A673 (cell line): ENCODE measurements at places on chromosomes 7 and 10.

DNA sequence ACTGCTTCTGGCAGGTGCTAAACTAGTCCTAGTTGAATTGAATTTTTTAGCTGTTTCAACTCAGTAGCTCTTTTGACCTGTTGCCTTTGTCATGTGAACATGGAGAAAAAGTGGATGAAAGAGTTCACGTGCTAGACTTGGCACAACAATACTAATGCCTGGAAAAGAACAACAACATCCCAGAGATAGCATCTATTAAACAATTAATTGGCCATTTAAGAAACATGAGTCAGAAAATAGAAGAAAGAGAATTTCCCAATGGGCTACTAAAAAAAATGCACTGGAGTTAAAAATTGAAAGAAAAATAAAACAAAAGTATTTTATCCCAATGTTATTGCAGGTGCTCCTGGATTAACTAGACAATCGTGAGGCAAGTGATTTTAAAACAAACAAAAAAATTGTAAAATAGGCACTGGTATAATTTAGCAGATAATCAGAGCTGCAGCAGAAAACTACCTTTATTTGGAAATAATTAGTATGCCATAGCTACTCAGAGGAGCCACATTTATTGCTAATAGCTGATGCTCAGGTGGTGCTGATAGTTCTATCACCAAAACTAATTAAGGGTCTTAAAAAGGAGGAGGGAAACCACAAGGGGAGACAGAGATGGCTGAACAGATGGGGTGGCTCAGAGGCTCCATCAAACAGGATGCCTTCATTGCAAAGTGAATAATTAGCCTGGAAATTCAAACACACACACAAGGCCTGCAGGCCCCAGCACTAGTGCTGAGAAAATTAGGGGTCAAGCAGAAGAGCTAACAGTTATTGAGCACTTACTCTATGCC lies 17.6 kb downstream of the CCDC71L start:
- no peak for DNase-seq

DNA sequence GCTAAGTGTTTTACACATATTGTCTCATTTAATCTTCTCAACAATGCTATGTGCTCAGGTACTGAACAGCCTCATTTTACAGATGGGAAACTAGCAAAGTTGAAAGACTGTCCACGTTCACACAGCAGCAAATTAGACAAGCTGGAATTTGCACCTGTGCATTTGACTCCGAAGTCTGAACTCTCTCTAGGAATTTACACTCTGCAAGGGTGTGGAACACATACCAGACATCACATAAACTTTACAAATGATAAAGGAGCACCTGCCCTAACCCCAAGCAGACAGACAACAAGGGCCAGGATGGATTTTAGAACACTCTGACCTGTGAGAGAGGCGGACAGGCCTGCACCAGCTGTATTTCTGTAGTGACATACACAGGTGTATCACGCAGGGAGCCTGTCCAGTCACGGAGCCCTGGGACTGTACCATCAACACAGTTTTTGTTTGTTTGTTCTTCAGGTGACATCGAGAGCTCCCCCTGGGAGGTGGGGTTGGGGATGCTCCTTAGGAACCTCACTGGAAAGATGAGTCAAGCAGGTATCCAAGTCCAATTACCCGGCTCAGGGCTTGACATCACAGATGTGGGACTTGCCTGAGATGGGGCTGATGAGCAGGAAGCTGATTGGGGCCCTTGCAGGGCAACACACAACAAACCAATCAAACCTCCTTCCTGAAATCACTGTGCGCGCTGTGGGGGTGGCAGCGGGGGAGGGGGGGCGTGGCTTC lies 31.0 kb downstream of the MKI67 start:
- DNase-seq = peak; percentile 49

- DNase-seq = no peak
These were observed 3.9 kb downstream of the PIK3AP1 start for GRCh38 chr10:96716390-96716789.

DNA sequence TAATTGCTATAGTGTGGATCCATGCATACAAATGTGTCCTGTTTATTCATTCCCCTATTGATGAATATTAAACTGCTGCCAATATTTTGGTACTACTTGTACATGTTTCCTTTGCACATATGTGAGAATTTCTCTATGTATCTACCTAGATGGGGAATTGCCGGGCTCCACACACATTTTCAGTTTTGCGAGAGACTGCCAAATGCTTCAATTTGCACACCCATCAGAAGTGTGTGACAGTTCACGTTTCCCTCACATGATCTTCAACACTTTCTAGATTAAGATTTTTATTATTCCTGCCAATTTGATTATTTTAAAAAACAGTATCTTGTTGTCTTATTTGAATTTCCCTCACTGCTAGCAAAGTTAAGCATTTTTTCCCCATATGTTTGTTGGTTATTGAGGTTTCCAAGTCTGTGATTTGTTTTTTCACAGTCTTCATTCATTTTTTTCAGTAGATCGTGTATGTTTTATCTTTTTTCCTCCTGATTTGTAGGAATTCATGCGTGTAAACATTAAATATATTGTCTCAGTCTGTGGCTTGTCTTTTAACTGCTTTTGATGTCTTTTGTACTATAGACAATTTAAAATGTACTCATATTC lies 2.4 kb upstream of the KLF14 start:
- DNase-seq = no peak

- no peak for DNase-seq
These were observed 1.9 kb downstream of the BUB3 start for GRCh38 chr10:123156078-123156477.

DNA sequence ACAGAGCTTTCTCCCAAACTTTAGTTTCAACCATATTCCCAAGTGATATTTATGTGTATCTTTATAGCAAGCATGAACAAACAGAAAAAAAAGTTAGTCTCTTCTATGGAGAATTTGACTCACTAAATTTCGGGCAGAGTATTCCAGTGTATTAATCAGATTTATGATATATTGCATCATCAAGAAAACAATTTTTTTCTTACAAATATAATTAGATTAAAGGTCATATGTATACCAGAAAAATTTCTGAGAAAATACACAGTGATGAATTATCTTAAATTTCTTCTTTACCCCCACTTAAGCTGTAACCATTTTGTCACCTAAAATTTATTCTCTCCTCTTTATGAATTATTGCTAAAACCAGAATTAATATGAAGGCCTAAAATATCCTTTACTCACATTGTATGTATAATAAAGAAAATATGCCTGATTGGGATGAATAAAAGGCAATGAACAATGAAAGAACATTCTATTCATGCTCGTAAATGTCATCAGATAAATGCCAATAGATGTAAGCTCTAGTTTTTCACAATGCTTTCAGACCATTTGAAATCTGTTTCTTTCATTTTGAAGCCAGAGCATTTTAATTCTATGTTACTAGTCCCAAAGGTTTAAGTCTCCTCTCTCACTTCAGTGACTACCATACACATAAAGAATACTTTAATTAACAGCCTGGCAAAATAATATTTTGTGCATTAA lies 192.1 kb downstream of the HGF start:
- no peak for DNase-seq
